ENCODE measurements at places on chromosomes 1 and 21.
A peak's percentile ranks its signal among the peaks of the same experiment; 100 is the strongest.

- DNase-seq: peak; percentile 19
Observed at GRCh38 chr21:17085707-17086106, 427.1 kb upstream of the CXADR start.

DNA sequence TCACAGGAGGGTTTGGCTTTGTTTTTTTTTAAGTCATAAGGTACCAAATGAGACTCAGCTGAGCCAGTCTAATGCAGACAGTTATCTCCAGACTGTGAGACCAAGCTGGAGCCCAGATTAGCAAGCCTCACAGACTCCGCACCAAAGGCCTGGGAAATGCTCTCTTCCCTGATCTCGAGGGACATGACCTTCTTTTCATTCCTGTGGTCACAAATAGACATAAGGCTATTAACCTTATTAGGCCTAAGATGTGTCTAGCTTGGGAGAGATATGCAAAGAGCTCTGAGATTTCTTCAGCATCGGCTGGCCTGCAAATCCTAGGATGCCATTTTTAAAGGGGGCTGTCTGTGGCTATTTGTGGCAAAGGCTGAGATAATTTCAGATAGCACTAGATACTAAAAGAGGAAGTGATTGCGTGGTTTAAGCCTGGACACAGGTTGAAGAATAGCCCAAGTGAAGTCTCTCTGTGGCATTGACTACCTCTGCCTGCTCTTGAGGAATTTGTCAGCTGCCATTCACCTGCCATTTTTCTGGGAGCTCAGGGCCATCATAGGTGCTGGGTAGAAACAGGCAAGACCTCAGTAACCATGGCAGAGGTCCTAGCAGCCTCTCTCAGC lies 301.3 kb downstream of the SIPA1L2 start:
- no peak for DNase-seq

- no peak for DNase-seq
Observed at GRCh38 chr1:245598524-245599305, 443.9 kb downstream of the KIF26B start.

DNA sequence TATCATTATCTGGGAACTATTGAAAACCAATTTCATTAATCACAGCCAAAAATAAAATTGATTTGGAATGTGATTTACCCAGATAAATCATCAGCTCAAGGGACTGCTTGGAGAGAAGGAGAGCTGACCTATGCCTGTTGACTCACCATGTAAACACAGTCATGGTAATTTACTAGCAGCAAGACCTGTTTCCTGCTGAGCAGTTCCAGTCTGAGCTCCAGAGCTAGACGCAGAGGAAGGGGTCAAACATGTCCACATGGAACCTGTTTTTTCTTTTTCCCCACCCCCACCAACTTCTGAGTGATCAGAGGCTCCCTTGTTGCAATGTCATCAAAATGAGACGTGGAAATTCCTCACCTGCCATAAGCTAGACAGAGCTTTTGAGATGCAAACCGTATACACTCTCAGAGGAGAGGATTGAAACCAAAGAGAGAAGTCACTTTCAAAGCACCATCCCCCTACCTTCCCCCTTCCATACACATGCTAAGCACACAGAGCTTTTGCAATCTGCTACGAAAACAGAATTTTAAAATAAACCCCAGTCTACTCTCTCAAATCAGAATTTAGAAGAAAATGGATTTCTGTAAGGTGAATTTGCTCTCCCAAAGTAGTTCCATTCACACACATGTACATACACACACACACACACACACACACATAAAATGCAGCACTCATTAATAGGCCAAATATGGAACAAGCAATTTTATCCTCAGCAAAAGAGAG lies 55.9 kb upstream of the PTGFRN start:
- DNase-seq: peak; percentile 94

- DNase-seq: peak; percentile 49
Observed at GRCh38 chr1:34597877-34598514, 156.9 kb upstream of the GJB5 start.

DNA sequence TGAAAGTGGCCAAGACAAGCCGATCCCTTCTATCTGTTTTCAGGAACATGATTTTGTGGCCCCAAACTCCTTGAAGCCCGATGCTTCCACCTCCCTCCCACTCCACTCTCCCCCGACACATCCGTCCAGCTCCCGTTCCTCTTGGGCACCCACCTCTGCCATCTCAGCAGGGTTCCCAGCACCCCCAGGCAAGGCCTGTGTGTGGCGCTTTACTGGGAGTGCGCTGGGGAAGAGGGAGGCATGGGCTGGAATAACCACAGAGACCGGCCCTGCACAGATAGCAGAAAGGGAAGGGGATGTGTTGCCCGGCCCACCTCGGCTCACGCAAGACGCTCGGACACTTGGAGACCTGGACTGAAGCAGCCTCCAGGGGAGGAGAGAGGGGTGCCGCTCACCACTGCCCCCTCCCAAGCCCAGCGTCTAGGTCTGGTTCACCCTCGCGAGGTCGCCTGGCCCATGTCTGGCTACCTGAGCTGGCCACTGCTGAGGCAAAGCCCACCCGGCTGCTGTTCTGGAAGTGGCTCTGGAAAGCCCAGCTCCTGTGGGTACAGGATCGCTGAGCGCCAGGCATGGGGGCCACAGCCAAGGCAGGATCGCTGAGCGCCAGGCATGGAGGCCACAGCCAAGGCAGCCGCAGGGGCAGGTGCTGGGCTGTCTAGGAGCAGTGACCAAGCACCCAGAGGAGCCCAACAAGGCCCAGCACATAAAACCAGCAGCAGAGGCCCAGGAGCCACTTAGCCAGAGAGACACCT lies 23.8 kb upstream of the COL18A1 start:
- no peak for DNase-seq

GRCh38 chr1:15468145-15468544 lies 7.8 kb upstream of the CELA2B start:
- DNase-seq: no peak

- no peak for DNase-seq
Observed at GRCh38 chr1:152397474-152397873, 16.6 kb downstream of the CRNN start.

- no peak for DNase-seq
Observed at GRCh38 chr1:226523646-226524406, 24.7 kb upstream of the STUM start.

- DNase-seq: peak; percentile 27
Observed at GRCh38 chr1:117671781-117672501, 66.1 kb downstream of the TENT5C start.

- DNase-seq: no peak
Observed at GRCh38 chr1:78570539-78570938, 49.7 kb upstream of the IFI44L start.

DNA sequence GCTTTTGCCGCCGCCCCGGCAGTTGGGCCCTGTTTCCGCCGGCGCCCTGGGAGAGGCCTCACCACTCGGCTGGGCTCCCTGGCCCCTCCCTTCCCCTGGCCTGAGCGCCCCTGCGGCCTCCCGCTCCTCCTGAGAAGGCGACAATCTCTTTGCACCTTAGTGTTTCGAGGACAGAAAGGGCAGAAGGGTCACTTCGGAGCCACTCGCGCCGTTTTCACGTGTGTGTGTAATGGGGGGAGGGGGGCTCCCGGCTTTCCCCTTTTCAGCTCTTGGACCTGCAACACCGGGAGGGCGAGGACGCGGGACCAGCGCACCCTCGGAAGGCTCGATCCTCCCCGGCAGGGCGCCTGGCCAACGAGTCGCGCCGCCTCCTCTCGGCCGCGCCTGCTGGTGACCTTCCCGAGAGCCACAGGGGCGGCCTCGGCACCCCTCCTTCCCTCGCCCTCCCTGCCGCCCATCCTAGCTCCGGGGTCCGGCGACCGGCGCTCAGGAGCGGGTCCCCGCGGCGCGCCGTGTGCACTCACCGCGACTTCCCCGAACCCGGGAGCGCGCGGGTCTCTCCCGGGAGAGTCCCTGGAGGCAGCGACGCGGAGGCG lies 432 bp upstream of the SIM2 start:
- no peak for DNase-seq

GRCh38 chr1:188423073-188423472 lies 1594.3 kb downstream of the PLA2G4A start:
- no peak for DNase-seq

- DNase-seq: no peak
Observed at GRCh38 chr1:235980976-235981375, 83.9 kb downstream of the NID1 start.

DNA sequence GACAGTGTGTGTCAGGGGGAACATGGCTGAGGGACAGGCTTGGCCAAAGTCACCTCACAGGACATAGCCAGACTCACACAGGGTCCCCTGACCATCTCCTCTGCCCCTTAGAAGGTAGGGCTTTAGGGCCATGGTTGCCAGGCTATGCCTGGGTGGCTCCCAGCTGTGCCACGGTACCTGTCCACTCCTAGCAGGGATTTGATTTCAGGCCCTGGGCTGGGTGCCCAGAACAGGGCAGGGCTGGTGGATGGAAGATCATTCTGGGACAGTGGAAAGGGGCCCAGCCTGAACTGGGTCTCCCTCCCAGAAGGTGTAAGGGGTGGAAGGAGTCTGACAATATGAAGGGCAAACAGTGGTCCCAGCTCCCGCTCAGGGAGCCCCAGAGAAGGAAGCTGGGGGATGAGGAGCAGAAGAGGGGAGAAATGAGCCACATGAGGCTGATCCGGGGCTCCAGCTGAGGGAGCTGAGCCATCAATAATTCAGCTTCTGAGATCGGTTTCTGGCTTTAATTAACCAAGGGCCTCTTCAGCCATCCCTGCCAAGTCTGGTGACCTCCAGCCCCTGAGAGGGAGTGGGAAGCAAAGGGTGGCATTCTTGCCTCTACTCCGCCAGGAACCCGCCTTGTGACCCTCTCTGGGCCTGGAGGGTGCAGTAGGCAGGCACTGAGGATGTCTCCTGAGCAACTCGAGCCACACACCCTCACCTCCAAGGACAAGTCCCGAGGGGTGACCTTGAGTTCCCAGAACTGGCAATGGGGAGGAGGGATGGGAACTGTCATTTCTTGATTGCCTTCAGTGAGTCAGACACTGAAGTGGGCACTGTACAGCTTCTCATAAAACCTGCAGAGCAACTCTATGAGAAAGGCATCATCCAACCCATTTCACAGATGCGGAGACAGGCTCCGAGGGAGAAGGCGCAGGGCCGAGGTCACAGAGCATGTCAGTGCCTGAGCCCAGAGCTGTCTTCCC lies 2.1 kb downstream of the CD164L2 start:
- no peak for DNase-seq

- DNase-seq: no peak
Observed at GRCh38 chr1:225449774-225450173, 21.9 kb upstream of the LBR start.

- no peak for DNase-seq
Observed at GRCh38 chr1:34353409-34353808, 176.7 kb downstream of the C1orf94 start.

DNA sequence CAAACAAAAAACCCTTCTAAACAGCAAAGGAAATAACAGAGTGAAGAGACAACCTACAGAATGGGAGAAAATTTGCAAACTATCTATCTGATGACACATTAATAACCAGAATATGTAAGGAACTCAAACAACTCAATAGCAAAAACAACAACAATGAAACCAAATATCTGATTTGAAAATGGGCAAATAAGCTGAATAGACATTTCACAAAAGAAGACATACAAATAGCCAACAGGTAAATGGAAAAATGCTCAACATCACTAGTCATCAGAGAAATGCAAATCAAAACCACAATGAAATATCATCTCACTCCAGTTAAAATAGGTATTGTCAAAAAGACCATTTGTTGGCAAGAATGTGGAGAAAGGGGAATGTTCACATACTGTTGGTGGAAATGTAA lies 57.6 kb upstream of the RC3H1 start:
- DNase-seq: no peak

DNA sequence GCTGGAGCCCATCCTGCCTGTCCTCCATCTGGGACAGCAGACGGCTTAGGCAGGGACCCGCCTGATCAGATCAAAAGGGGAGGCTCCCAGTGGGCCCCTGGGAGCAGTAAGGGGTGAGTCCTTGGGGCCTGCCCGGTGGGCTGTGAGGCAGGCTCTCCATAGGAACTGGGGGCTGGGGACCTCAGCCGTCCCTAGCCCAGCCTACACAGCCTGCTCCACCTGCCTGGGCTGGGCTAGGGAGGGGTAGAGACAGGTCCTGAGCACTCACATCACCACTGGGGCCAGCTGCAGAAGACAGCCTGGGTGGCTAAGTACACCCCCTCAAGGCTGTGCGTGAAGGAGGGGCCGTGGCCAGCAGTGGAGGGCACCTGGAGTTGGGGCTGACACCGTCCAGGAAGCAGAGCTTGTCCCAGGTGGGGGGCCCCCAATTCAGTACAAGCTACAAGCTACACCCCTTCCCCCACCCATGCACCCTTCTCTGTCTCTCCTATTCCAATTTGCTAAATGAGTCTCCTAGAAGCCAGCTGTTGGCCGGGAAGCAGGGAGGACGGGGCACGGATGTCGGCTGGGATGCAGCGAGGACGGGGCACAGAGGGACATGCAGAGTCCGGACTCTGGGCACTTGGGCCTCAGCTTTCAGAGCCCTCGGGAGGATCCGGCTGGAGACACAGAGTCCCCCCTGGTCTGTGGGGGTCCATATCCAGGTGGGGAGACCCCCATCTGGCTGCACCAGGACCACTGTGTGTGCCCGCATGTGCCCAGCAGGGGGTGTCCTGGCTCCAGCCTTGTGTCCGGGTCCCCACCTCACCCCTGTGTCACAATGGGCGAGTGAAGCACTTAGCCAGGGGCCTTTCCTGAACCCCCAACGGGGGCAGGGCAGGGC lies 1.7 kb downstream of the ISG15 start:
- no peak for DNase-seq

DNA sequence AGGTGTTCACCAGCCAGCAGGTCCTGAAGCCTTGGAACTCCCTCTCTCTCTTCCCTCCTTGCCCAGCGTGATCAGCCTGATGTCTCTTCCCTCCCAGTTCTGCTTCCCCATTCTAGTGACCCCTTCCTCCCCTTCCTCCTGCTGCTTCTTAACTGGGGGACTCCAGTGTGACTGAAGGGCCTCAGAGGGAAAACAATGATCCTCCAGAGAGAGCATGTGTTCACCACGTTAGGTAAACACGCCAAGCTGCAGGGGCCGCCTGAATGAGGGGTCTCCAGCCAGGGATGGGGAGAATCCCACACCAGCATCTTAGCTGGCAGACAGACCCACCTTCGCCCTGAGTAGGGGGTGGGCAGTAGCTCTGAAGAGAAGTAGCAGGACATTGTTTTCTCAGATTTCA lies 124.8 kb downstream of the TMEM53 start:
- DNase-seq: no peak

- DNase-seq: peak; percentile 98
Observed at GRCh38 chr1:39204441-39205081, at the start of gene MACF1. MACF1 (plus strand) TSS chr1:39204695; CDS start chr1:39205023, 328 bp downstream.

GRCh38 chr21:44845418-44846223 lies 27.8 kb upstream of the SUMO3 start:
- DNase-seq: peak; percentile 48

GRCh38 chr1:208054485-208054884 lies 143.6 kb upstream of the CD34 start:
- no peak for DNase-seq

GRCh38 chr1:110196917-110197765 lies 13.0 kb upstream of the KCNC4 start:
- DNase-seq: peak; percentile 39

DNA sequence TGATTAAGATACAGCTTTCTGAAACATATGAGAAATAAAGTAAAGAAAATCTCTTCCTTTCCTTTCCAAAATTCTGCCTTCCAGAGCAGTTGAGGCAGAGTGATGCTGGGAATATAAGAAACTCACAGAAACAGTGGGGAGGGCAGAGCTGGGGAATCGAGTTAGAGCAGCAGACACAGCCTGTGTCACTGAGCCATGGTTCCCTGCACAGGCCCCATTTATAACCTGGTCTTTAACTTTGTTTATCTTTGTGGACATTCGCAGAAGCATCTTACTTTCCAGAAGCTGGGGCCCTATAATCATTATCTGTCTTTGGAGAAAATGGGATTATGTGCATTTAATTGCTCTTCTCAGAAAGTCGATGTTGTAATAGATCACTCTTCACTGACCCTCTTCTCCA lies 349.1 kb downstream of the SETD4 start:
- no peak for DNase-seq

- DNase-seq: no peak
Observed at GRCh38 chr1:153513023-153513422, 22.8 kb downstream of the S100A6 start.
